SJCRH30 (cell line): ENCODE measurements at places on chromosomes 7 and 10. TPM values are rescaled to one million over a fixed set of nuclear protein-coding genes. Genes with fewer than 3 reads are reported as not detected.

The METTL2B gene
- 45.4 and 46.6 TPM in 2 replicates for total RNA-seq

DNA sequence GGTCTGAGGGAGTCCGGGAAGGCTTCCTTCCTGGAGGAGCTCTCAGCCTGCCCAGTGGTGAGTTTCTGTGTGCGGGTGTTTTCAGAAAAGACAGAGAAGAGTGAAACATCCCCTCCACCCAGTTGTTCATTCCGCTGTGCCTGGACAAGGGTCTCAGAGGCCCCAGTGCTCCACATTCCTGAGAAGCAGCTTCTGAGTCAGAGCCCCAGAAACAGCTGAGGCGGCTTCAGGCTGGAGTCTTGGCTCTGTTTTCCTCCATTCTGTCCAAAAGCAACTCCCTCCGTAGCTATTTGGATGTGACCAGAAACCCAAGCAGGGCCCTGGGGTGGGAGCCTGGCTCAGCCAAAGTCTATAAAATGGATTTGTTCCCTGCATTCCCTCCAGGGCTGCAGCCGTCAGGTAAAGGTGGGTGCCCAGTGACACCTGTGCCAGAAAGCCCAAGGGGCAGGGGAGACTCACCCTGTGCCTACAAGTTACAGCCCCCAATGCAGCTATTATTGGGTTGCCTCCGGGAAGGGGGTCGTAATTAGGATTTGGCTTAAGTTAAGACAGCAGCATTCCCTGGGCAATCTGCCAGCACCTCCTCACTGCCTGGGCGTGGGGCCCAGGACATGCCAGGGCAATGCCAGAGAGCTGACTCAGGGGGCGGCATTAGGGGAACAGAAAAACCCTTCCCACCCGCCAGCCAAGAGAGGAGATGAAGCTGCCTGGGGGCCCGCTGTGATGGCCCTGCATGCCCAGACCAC lies 13.1 kb upstream of the CAMK2G start:
- peak; percentile 95 for DNase-seq

DNA sequence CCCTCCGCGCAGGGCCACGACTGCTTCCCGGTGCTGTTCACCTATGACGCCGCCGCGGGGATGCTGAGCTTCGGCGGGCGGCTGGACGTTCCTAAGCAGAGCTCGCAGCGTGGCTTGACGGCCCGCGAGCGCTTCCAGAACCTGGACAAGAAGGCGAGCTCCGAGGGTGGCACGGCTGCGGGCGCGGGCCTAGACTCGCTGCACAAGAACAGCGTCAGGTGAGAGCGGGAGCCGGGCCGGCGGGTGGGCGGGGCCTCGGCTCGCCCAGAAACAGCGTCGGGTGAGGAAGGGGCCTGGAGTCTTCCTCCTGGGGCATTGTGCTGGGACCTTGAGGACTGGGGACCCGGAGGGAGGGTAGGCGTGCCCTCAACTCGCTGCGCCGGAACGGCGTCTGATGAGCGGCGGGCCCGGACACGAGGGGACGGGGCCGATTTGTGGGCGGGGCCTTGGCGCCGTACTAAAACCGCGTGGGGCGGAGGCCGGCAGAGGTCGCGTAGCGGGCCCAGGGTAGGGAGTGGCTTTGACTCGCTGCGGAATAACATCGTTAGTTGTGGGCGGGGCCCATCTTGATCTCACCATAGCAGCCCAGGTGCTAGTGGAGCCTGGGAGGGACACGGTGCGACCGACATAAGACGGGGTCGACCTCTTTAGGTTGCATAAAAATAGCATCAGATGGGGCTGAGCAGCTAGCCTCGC lies 15.6 kb downstream of the PDAP1 start:
- peak; percentile 60 for DNase-seq

DNA sequence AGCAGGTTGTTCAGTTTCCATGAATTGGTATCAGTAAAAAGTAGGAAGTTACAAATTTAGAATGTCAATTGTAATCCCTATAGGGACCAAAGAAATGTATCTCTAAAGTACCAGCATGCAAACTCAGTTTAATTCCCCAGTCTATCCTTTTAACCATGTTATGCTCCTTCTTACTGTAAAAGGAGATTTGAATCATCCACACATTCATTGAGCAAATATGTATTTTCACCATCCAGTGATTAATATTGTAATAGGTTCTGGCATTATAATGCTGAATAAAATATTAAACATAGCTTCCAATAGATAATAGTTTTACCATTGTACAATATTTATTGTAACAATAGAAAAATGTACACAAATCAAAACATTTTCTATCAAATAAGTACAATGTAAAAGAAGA lies 228.2 kb upstream of the SEMA3A start:
- no peak for DNase-seq

The SNX10 gene
- total RNA-seq: not detected in 2 replicates

DNA sequence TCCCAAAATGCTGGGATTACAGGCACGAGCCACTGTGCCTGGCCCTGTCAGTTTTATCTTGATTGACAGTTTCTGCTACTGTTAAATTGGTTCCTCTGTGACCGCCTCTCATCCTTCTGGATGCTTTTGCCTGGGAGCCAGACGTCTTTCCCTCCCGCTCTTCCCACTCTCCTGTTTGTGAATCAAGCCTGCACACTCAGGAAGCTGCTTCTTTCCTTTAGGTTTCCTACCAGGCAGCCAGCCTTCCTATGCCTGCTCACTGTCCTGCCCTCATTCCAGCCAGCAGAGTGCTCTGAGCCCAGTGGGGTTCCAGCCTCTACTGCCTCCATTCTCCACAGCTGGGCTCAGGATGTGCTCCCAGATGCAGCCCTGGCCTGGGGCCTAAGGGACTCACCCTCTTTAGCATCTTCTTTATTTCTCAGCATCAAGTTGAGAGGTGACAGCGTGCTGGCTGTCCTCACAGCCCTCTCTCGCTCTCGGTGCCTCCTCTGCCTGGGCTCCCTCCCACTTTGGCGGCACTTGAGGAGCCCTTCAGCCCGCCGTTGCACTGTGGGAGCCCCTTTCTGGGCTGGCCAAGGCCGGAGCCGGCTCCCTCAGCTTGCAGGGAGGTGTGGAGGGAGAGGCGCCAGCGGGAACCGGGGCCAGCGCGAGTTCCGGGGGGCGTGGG lies 5.1 kb downstream of the SH2D4B start:
- DNase-seq: no peak

DNA sequence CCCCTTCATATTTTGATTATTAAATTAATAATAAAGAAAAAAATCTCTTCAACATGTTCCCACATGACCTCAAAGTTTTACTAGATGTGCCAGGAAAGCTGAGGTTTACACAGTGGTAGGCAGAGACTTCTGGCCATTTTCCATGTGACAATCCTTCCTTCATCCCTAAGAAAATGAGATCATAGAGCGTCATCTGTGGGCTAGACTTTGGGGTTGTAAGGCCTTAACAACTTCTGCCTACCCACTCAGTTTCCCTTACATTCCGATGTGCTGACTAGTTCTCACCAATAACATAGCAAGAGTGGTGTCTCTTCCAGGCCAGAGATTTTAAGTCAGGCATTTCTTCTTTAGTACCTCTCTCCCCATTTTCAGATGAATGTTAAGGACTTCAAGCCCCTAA lies 171.1 kb upstream of the PHF14 start:
- peak; percentile 29 for DNase-seq

The RADIL gene
- total RNA-seq: 0.12 and 0.23 TPM in 2 replicates

The SFRP5 gene
- total RNA-seq: not detected in 2 replicates

The LRGUK gene
- total RNA-seq: 0.04 and 0.25 TPM in 2 replicates

- no peak for DNase-seq
Observed at GRCh38 chr10:133309720-133310398, 1.1 kb downstream of the ZNF511 start.

The PDIA4 gene
- 222 and 224 TPM in 2 replicates for total RNA-seq

DNA sequence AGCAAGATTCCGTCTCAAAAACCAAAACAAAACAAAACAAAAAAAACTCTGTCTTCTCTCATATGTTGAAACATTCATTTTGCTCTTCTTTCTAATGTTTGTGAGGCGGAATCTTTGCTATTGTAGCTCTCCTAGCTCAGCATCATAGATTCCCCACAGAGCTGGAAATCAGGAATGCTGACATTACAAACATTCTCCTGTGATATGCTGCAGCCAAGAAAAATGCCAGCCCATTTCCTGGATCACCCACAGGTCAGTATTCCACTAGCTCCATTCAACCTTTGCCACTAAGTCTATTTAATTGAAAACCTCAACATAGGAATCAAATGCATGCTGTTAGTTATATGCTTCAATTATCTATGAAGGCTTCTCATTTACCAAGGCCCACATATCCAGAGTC lies 186.3 kb downstream of the IPMK start:
- DNase-seq: no peak

- peak; percentile 52 for DNase-seq
Observed at GRCh38 chr10:11454958-11455566, 156.4 kb downstream of the USP6NL start.

The ASB10 gene
- total RNA-seq: not detected in 2 replicates

GRCh38 chr7:768881-769504 lies 41.9 kb upstream of the PRKAR1B start:
- DNase-seq: no peak

GRCh38 chr10:74084955-74085354 lies 65.7 kb downstream of the AP3M1 start:
- DNase-seq: no peak

GRCh38 chr10:35606430-35606829 lies 1.3 kb downstream of the GJD4 start:
- DNase-seq: no peak

The CRHR2 gene
- not detected in 2 replicates for total RNA-seq

DNA sequence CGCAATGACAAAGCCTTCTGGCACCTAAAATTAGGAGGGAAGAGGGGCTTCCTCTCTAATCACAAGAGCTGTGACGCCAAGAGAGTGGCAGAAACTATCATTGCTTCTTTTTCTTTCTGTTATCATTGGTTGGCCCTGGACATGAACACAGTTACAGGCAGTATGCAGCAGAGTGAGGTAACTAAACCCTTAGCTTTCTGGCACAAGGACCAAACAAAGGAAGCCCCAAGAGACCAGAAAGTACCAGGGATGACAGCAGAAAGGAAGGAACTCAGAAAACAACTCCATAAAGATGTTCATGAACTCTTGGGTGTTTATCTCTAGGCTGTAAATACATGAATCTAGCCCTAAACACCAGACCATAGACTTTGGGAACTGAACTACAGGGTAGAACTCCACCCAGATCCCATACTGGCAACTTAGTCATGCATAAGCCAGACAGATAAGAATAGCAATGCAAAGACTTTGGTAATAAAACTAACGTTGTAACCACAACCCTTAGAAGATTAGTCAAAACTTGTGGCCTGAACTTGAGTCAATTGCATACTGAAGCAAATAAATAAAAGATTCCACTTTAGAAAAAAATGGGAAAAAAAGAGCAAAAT lies 195.7 kb upstream of the PTN start:
- no peak for DNase-seq

DNA sequence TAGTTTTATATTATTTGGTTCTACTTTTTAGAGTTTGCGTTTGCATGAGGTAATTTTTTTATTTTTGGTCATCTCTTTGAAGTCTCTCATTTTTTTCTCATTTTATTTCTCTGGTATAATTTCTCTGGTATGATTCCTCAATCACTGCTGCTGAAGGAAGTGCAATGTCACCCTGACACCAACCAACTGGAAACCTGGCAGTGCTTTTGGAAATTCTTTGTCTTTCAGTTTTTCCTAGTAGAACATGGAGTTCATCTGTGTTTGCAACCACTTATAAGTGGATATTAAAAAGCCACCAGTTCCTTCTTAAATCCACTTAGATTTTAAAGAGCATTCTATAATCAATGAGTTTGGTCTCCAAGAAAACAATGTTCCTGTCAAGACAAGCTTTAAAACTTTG lies 291.8 kb downstream of the PRKG1 start:
- DNase-seq: no peak

- DNase-seq: no peak
Observed at GRCh38 chr7:17500736-17501135, 202.3 kb downstream of the AHR start.

DNA sequence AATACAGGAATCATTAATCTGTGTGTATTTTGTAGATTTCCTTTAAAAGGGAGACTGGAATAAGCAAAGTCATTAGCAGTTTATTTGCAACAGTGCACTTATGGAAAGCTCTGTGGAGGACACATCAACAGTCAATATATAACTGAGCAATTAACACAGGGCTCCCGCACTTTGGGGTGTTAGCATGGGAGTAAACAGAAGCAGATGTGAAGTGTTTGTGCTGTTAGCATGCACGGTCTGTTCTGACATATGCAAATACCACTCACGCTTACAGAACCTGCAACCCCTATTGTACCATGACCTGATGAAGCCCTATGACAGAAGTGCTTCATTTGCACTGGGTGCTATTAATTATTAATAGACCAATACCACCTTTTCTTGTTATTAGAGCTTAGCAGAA lies 118.9 kb downstream of the PPP1R3A start:
- no peak for DNase-seq

The TTYH3 gene
- total RNA-seq: 54.9 and 58.8 TPM in 2 replicates

DNA sequence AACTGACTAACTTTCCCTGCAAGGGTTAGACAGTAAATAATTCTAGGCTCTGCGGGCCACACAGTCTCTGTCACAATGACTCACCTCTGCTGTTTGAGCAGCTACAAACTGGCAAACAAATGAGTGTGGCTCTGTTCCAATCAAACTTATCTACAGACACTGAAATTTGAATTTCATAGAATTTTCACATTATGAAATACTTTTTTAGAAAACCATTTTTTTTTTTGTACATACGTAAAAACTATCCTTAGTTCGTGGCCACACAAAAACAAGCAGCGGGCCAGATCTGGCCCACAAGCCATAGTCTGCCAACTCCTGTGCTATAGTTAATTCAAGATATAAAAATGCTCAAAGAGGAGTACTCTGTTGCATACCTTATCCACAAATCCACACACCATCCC lies 32.6 kb downstream of the PIP4K2A start:
- DNase-seq: no peak

The MPP7 gene
- 5.2 and 5.9 TPM in 2 replicates for total RNA-seq

GRCh38 chr7:41916450-41916927 lies 213.6 kb upstream of the INHBA start:
- peak; percentile 7 for DNase-seq

DNA sequence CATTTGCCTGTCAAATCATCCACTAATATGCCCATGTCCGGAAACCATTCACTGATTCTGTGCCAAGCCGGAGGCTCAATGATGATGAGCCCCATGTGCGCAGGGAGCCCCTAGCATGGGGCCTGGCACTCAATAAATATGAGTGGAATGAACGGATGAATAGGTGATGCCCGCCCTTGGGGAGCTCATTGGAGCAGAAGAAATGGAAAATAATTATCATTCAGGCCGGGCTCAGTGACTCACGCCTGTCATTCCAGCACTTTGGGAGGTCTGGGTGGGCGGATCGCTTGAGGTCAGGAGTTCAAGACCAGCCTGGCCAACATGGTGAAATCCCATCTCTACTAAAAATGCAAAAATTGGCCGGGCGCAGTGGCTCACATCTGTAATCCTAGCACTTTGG lies 11.0 kb downstream of the RHBDD2 start:
- peak; percentile 36 for DNase-seq

The TUBB8 gene
- not detected in 2 replicates for total RNA-seq

- DNase-seq: no peak
Observed at GRCh38 chr7:128115336-128115820, 84.1 kb upstream of the LRRC4 start.

DNA sequence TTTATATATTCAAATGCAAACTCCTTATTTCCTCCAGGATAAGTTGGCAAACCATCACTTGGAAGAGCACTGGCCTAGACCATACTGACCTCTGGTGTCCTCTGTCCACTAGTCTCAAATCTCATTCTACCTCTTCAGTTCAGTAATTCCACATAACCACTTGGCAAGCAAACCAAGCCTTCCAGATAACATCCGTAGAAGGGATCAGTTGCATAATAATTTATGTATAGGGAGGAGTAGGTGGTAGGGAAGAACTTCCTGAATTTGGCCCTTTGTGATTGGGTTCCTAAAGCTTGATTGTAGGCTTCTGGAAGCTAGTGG lies 55.0 kb downstream of the WAC start:
- DNase-seq: no peak

GRCh38 chr7:157969995-157970394 lies 617.6 kb downstream of the PTPRN2 start:
- no peak for DNase-seq

The OPALIN gene
- total RNA-seq: not detected in 2 replicates
